ENCODE measurements at places on chromosomes 16 and 17.

GRCh38 chr16:84502581-84502980, 1.9 kb downstream of the MEAK7 start:
- no peak for DNase-seq

DNA sequence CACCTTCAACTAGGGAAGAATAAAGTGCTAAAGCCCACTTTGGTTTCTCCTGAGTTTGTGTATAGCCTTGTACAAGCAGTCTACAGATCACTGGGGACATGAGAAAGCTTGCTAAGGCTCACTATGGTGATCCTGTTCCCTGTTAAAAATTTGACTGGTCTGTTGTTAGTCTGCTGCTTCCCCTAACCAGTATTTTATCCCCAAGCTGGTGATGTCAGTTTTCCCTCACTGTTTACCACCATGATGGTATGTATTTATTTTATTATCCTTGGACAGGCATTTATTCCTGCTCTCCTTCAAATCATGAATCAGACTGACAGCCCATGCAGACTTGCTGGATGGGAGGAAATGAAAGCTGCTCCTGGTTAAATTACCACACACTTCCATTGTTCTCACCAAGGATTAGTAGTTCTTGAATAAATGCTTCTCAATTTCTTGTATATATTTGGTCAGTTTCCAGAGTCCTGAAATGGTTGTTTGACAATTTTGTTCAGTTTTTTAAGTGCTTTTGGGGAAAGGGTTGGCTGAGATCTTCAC, 99.6 kb downstream of the CA4 start:
- DNase-seq, result no peak

DNA sequence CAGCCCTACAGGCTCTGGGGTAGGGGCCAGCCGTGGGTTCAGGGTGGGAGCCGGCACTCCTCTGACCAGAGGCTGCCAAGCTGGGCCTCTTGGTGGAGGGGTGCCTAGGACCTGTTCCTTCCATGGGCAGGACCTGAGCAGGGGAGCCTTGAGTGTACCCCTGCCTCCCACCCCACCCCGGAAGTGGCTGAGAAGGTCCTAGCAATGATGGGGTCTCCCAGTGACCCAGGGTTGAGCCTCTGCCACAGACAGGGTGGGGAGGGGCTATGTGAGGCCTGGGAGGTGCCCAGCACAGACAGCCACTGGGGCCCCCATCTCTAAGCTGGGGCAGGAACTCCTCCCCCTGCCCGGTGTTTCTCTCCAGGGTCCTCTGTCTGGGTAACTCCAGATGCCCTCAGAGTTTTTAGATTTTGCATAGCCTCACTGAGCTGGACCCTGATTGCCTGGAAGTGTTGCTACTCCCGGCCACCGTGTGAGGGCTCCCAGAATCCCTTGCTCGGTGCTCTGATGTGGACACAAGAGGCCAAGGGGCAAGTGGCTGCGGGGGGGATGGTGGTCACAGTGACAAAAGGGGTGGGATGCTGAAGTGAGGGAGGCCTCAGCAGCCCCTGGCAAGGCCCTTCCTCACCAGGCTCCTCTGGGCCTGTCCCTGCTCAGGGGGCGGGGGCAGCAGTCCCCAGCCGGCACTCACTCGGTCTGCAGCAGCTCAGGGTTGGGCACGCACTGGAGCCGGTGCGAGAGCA, 6.4 kb upstream of the MTSS2 start:
- no peak for DNase-seq

- no peak for DNase-seq
Measured at GRCh38 chr17:17254036-17254435, 17.1 kb upstream of the FLCN start.

- no peak for DNase-seq
Measured at GRCh38 chr17:36994438-36994837, 45.7 kb downstream of the AATF start.

GRCh38 chr16:20221208-20221607, 106.1 kb downstream of the GP2 start:
- no peak for DNase-seq

DNA sequence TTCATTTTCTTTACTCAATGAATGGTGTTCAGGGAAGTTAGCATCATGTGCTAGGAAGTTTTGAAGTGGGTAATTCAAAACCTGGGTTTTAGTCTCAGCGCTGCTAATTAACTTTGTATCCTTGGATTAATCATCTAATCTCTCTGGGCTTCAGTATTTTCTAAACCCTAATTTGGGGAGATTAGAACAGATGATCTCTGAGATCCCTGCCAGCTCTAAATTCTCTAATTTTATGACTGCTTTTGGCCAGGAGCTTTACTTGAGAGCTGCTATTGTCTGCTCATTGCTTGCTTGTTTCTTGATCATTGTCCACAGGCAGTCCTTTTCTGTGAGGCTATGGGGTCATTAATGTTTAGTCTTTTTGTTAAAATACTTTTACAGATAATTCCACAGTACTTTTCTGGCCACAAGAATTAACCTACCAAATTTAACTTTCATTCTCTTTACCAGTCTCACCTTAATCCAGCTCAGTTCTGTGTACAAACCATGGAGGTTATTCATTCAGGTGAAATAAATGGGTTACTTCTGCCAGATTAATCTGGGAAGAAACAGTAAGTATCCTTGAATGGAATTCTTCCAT, 28.4 kb upstream of the VWA3A start:
- DNase-seq, result no peak

GRCh38 chr16:49396206-49396720, 22.7 kb downstream of the C16orf78 start:
- DNase-seq, result no peak

DNA sequence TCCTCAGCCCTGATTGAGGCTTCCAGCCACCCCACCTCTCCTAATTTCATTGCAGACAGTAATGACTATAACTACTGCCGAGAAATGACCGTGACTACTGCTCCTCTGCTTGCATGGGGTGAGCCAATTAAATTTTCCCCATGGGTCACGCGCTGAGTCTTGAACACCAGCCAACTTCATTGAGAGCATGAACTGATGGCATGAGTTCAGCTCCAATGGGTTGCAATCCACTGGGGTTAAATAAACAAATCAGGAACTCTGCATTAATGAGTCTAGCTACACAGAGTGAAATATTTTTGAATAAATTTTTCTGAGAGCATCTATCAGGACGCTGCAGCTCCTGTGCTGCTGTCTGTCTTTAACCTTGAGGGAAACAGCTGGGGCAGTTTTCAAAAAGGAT, 61.6 kb upstream of the CLEC3A start:
- no peak for DNase-seq

DNA sequence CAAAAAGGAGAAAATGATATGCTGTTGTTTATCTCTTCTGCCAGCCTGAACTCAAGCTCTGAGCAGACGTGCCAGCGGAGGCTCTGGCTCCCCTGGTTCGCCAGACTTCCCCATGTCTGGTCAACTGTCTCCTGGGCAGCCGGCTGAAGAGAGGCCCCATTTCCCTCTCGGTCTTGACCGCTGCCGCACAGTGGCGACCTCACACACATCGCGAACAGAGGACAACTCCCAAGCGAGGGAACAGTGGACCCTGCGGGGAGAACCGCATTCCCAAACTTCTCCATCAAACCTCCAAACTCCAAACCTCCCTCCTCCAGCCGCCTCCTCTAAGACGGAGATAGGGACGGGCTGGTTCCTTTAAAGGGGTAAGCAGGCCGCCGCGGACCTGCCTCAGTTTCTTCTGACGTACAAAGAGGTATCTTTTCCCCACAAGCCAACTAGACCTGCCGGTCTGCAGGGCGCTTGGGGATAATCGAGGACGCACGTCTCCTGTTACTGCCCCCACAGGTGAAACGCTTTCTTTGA, 24.9 kb upstream of the RFFL start:
- DNase-seq, result peak; percentile 47

- DNase-seq, result no peak
Measured at GRCh38 chr17:64458756-64459155, 9.8 kb downstream of the MILR1 start.

DNA sequence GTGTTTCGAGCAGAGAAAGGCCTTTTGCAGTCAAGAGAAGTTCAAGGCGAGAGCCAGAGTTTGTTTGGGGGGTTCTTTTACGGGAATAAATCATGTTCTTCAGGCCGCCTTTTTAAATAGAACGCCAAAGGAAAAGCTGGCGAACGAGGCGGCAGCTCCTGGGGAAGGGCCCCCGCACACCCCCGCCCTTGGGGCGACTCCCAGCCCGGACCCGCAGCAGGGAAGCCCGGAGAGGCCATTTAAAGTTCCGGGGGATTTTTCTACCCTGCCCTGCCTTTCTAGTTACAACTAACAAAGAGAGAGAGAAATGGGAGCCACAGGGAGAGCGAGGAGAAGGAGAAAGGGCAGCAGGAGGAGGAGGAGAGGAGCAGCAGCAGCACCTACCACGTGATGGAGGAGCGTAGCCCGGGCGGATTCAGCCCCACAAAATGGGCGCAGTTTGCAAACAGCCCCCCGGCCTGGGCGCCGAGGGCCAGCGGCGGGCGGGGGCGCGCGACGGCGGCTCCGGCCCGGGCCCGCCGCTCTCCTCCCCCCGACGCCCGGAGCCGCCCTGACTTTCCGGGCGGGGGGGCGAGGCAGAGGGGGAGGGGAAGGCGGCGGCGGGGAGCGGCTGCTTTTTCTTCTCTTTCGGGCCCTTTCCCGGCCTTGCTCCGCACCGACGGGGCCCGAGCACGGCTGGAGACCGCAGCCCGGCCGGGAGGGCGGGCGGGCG, 634 bp downstream of the KANSL1 start:
- peak; percentile 75 for DNase-seq

DNA sequence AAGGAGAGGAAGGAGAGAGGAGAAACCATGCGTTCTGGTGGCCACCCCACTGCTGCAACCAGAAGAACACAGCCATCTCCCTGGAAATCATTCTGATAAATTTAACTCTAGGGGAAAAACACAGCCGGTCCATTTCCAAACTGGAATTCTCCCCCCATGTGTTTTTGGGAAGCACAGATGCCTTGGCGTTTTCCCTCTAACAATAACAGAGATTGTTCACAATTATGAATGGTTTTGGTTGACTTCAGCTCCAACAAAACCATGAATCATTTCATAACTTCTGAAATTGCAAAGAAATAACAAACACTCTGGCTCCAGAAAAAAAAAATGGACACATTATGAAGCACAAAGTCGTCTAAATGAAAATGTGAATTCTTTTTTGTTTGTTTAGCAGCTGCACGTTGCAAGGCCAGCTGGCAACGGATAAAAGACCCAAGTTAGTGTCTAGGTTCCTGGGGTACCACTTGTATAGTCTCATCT, 46.2 kb downstream of the GNAO1 start:
- DNase-seq, result no peak
